SJSA1 (cell line): ENCODE measurements at places on chromosomes 2 and 18.

DNA sequence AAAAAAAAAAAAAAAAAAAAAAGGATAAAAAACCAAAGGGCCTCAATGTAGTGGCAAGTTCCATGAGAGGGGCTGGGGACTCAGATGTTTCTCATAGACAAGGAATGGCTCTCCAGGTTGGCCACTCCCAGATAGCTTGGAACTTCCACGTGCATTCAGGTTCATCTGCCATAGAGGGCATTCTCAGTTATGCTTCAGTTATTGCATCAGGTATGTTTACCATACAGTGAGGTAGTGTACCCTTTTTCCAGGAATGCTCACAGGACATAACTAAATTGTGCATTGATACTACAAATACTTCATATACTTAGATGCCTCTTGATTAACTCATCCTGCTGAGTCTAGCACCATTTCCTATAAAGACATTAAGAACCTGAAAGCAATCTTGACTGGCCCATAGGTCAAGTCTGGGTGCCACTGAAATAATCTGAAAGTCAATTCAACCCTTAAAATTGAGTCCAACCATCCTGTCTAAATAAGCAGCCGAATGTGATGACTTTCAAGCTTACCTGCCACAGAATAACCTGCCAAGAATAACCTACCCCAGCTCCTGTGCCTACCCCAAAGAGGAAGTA lies 14.6 kb upstream of the KLHL23 start:
- no peak for DNase-seq

DNA sequence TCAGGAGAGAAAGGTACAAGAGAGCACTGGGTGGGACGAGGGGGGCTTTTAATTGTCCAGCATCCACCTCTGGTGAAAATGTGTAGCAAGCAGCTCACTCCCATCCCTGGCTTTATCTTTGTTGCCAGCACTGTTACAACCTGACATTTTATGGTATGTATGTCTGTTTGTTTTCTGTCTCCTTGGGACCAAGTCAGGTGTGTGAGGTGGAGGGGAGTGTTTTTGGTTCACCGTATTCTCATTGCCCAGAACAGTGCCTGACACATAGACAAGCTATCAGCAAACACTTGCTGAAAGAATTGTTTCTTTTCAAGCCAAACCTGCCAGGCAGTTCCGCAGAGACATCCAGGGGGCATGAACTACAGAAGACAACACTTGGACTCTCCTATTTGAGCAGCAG lies 24.7 kb downstream of the TGFA start:
- DNase-seq = no peak

DNA sequence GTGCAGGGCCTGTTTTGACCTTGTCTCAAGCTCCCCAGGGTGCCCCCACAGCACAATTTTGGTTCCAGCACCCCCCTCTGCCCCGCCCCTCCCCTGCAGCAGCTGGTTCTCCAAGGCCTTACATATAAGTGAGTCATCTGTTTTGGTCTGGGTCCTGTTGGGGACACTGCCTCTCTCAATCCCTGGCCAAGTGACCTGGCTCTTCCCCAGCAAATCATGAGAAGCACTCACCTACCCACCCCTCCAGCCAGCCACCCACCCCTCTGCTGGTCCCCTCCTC lies 90.5 kb downstream of the INHBB start:
- DNase-seq = no peak

- DNase-seq = no peak
These were observed 140.0 kb downstream of the AGPS start for GRCh38 chr2:177532567-177532966.

GRCh38 chr2:192697880-192698279 lies 503.1 kb upstream of the TMEFF2 start:
- DNase-seq = no peak

- no peak for DNase-seq
These were observed 147.1 kb downstream of the COL4A4 start for GRCh38 chr2:227016894-227017293.

GRCh38 chr2:109648041-109648527 lies 33.9 kb downstream of the SOWAHC start:
- DNase-seq = no peak

DNA sequence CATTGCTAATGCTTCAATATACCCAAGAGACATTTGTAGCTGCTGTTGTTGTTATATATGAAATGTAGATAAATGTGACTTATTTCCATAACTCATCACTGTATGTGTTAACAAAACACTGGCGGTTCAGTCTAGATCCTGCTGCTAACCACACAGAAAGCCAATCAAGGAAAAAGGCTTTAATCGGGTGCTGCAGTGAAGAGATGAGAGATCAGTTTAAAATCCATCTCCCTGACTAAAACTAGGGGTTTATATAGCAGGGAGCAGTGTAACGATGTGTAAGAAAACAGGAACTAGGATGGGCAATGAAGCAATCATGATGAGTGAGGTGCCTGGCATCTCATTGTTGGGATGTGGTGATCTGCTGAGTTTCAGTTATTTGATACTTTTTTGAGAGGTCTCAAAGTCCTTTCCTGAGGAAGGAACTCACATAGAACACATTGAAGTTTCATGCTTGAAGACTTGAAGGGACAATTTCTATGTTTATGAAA lies 677.7 kb upstream of the CDH7 start:
- no peak for DNase-seq

GRCh38 chr2:10475221-10475722 lies 27.1 kb upstream of the ODC1 start:
- DNase-seq = no peak

- DNase-seq = no peak
These were observed 57.4 kb downstream of the C18orf54 start for GRCh38 chr18:54415086-54415485.

DNA sequence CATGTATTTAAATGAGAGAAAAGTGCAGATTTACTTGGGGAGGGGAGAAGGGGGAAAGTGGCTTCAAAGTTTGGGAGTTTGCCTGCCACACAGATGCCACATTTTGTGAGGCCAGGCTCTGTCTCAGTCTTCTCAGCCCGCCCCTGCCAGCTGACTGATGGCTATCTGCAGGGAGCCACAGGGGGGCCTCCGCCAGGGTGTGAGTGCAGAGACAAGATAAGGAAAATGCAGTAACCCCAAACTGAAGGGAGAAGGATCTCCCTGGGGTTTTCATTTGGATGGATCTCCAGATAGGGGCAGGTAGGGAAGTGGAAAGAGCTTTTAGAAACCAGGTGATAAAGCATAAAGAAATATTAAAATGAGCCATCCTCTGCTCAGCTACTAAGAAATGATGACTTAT lies 128.8 kb downstream of the ZNF521 start:
- DNase-seq = no peak

- no peak for DNase-seq
These were observed 137.6 kb downstream of the MBD2 start for GRCh38 chr18:54086863-54087262.

DNA sequence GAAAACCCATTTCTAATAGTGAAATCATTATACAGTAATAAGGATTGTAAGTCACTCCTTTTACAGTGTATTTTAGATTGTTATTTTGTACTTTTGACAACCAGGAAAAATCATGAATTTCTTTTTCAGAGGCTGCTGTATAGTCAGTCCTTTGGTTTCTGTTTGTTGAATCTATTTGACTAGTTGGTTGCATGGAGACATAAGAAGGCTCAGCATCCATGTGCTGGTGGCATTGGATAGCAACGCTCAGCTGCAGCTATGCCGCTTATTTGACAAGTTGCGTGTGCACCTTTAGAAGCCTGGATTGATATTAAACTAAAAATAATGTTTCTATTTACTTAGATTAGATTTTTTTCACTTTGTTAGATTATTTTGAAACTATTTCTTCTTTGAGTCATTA lies 254.1 kb upstream of the SYT4 start:
- no peak for DNase-seq

DNA sequence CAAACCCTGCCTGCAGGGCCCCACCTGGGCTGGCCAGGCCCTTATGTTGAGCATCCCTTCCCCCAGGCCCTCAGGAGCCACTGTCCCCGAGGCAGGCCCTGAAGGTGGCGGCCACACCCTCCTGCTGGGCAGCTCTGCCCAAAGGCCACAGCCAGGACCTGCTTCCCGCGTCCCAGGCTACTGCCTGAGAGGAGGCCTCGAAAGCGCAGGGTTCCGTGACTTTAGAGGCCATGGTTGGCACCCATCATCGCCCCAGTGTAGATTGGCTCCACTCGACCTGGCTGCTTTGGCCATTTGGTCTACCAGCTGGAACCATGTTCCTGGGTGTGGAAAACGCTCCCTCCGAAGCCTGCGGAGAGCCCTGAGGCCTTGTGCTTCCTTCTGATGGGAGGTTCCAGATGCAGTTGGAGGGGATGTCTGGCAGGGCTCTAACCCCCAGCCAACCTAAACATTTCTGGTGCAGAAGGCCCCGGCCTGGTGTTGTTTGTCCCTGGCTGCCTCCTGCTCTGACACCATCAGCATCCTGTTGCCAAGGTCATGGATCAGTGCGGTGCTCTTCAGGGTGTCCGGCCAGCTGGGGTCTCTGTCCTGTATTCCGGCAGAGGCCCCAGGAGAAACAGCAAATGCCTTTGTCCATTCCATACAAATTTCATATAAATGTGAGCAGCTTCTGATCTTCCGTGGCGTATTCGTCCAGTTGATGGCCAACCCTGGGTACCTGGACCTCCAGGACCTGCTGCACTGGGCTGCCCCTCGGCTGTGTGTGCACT lies 14.7 kb downstream of the CAPN10 start:
- DNase-seq = no peak

- no peak for DNase-seq
These were observed 46.2 kb downstream of the C2orf42 start for GRCh38 chr2:70144443-70145143.

DNA sequence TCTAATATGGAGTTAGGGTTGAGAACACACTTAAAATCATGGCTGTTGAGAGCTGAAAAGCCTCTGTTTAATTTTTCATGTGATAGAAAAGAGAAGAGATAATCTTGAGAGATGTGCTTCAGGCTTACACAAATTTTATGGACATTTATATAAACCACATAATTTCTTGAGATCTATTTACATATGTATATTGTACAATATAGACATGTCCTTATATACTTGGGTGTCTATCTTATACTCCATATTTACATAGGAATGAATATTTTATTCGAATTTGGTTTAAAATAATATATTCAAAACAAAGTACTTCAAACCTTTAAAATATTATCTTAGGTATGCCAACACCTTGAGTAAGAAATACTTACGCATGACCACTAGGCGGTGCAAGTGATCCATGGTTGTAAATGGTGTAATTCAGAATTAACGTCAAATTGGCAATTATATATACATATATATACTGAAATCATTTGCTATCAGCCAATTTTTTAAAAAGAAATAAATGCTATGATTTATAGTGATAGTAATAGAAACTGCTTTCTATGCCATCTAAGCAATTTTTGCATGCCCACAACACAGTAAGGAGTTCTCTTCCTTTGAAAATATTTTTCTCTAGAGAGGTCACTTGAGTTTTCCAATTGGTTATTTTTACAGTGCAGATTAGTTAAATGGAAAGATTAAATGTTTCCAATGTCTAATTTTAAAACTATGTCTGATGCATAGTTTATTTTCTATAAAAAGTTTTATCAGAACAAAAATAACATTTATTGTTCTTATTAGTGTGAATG lies 37.6 kb upstream of the SPAG16 start:
- no peak for DNase-seq

GRCh38 chr2:30157616-30158015 lies 10.8 kb downstream of the YPEL5 start:
- no peak for DNase-seq
